ENCODE measurements at places on chromosomes 5 and 9.

GRCh38 chr5:147507480-147508126 lies 2.3 kb downstream of the DPYSL3 start:
- no peak for DNase-seq

DNA sequence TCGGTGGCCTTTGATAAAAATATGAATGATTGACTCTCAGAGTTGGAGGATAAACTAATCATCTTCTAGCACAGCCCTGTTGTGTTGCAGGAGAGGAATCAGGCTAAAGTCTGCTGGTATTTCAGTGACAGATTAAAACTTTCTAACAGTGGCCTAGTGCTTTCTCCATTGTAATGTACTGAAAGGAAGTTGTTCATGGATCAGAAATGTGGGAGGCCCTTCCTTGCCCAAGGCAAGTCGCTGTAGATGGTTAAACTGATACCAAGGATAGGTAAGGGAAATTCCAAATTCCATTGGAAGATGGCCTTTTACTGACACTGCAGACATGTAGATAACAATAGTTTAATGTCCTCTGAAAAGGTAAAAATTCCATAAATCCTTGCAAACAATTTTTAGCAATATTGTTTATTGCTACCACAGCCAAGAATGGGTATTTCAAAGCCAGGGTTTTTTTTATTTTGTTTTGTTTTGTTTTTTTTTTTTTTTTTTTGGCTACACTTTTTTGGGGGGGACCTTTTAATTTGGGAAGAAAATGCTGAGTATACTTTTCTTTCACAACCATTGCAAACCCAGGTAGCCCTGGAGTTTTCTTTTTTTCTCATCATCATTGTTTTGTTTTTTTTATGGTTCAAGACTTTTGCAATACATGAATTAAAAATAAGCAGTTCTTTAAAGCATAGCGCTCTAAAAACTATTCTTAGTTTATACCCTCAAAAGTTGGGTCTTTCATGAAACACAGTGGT lies 35.5 kb downstream of the WDR36 start:
- DNase-seq: no peak

GRCh38 chr5:53029608-53030007 lies 40.5 kb downstream of the ITGA2 start:
- DNase-seq: no peak

- no peak for DNase-seq
Measured at GRCh38 chr5:135222171-135222681, 176.8 kb downstream of the MACROH2A1 start.

DNA sequence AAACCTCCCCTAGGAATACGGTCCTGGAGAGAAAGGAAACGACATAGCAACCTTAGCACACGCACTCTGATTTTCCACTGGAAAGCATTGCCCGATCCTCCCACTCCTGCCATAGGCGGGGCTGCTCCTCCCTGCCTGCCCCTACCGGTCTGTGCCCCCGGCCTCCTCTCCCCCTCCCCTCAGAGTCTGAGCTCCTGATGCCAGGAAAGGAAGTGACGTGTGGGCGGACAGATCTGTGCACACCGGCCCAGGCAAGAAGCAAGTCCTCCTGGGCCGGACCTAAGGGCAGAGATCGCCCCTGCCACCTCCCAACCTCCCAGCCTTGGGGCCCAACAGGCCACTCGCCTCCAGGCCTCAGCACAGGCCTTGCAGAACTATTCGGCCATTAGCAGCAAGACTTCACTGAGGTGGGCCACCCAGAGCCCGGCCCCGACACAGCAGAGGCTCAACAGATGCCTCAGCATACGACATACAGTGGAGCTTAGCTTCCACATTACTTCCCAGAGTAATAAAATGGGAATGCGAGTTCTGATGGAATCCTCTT lies 7.2 kb downstream of the NINJ1 start:
- no peak for DNase-seq

DNA sequence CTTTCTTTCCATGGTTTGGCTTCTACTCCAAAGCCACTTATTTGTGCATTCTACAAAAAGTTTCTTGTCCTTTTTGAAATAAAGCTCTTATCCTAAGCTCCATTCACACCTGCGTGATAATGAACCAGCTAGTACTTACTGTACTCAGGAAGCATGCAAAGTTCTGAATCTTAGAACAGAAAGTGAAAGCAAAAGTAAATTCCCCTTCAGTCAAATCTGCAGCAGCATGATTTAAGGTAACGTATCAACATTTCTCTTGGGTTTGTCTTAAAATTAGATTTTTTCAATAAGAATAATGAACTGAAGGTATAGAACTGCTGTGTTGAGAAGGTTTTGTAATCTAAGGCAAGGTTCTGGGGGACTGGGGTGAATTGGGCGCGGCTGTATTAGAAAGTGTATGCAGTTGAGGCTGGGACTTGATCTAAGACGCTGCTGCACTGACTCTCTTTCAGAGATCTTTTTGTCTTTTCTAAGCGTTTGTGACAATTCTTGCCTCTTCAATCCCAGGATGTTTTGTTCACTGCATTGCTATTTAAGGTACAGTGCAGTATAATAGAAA lies at the start of gene ERAP2:
Gene ERAP2, plus strand, starts transcription at position 209 of the 559 bp plus-strand sequence. CDS start 3,186 bp downstream, outside the sequence.
- DNase-seq: peak; percentile 17

DNA sequence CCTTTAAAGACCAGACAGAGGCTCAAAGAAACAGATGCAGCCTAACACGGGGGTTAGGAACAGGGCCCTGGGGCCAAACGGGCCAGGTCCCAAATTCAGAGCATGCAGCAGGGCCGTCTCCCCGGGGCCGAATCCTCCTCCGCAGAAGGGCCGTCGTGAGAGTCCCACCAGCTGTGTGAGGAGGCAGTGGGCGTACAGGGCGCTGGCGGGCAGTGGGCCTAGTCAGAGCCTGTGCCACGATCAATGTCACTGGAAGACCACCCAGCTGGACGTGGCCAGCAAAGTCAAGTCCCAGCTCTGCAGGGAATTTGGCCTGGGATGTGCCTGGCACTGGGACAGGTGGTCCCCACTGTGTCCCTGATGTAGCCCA lies 15.8 kb upstream of the FCN2 start:
- DNase-seq: no peak

DNA sequence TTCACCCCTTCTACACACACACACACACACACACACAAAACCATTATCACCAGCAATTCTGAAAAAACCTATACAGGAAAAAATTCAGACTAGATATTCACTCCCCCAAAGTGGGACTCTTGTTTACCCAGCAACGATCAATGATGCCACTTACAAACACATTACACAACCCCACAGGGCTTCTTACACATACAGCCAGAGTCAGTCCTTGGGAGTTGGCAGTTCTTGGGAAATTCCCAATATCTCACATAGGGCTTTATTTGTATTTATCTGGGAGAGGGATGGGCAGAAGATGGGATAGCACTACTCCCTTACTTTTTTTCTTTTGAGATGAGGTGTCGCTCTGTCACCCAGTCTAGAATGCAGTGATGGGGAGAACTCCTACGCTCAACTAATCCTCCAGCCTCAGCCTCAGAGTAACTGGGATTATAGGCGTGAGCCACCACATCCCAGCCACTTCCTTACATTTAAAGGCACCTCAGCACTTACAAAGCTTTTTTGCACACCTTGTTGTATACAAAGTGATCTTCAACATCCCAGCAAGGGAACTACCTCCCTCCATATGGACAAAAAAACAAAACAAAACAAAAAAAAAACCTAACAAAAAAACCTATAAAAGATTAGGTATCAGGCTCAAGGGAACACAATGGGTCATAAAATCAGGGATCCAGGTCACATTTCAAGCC lies 168.4 kb downstream of the TSSK1B start:
- no peak for DNase-seq
